ENCODE measurements at places on chromosomes 4 and X. TPM values are rescaled to one million over a fixed set of nuclear protein-coding genes. Genes with fewer than 3 reads are reported as not detected.
A peak's percentile ranks its signal among the peaks of the same experiment; 100 is the strongest.

DNA sequence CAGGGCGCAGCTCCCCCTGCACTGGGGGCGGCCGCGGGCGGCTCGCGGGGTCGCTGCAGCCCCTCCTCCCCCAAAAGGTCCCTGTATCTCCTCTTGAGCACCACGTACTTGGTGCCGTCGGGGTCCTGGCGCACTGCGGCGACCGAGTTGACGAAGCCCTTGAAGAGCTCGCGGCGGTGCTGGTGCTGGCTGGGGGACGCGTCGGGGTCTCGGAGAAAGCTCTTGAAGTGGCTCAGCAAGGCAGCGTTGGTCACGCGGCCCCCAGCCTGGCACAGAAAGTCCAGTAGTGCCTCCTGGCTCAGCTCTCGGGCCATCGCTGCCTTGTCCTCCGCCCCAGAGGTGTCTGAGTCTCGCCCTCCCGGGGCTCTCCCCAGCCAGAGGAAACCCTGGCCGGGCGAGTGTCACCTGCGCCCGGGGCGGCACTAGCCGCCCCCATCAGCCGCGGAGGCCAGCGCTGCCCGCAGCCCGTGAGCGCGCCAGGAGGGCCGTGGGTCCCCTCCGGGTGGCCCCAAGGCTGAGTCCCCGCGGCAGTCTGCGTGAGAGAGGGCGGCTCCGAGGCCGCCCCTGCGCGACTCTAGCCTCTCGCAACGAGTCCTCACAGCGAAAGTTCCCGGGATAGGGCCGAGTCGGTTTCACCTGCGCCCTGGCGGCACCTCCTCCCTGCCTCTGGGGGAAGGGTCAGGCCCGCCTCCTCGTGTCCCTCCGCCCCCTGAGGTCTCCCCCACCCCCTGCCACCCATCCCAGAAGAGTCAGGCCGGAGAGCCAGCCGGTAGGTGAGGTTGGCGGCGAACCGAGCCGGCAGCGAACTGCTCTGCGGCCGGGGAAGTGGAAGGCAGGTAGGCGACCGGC lies at the start of gene SOWAHB:
SOWAHB (minus strand) TSS at position 609 of the 849 bp plus-strand sequence; CDS start at position 314, 295 bp downstream.
- DNase-seq, result no peak

- no peak for DNase-seq
Observed at GRCh38 chrX:49762175-49762720, 66.5 kb upstream of the PAGE1 start.

Gene CXCL6
- 0.16 TPM for total RNA-seq

DNA sequence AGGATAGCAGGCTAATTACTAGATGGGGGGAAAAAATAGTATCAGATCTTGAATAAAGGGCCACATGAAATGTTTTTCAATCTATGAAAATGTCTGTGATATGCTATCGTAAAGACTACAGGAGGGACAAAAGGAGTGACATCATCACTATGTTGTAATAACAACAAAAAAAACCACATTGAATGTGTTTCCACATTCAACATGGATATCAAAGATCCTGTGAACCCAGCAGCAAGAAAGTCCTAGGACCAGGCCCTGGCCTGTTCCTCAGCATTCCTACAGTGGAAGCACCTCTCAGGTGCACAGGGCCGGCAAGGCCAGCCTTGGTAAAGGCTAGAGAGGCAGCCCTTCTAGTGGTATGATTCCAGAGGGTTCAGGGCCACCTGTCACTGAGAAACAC lies 118.3 kb downstream of the RELL1 start:
- no peak for DNase-seq

Gene TMEM144
- total RNA-seq, result 0.89 TPM

- DNase-seq, result no peak
Observed at GRCh38 chrX:104254442-104255115, at the start of gene ESX1. Gene ESX1 (minus strand): TSS chrX:104254933. CDS start chrX:104254849, 84 bp downstream.

- no peak for DNase-seq
Observed at GRCh38 chr4:122643257-122643656, 22.4 kb upstream of the IL21 start.

Gene GLRA2
- not detected for total RNA-seq

- DNase-seq, result no peak
Observed at GRCh38 chr4:147704846-147705245, 20.9 kb upstream of the PRMT9 start.

- DNase-seq, result no peak
Observed at GRCh38 chrX:97790850-97791249, 907.1 kb downstream of the RPA4 start.

- no peak for DNase-seq
Observed at GRCh38 chrX:19912-20571, 261.1 kb upstream of the PLCXD1 start.

- DNase-seq, result peak; percentile 62
Observed at GRCh38 chrX:107747596-107748161, 27.9 kb downstream of the TSC22D3 start.

DNA sequence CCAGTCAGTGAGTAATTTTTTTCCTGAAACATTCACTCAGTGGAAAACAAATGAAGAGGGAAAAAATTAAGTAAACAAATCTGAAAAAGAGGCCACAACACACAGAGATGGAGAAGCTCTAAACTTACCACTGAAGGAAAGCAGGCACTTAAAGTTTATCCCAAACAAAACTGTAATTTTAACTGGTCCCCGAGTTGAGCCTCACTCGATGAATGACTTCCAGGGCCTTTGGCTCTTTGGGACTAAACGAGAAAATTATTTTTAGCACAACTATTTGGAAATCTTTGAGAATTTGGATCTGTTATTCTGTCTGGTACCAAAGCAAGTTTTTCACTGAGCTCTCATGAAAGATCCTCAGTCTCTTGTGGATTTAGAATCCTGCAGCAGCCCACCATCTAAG lies at the start of gene C1QTNF7:
C1QTNF7 (plus strand) TSS at position 333 of the 400 bp plus-strand sequence. CDS start 7,711 bp downstream, outside the sequence.
- DNase-seq, result no peak

- DNase-seq, result peak; percentile 30
Observed at GRCh38 chrX:86171366-86171765, 23.1 kb downstream of the DACH2 start.

- DNase-seq, result no peak
Observed at GRCh38 chr4:190017357-190018200, 9.5 kb downstream of the FRG2 start.

DNA sequence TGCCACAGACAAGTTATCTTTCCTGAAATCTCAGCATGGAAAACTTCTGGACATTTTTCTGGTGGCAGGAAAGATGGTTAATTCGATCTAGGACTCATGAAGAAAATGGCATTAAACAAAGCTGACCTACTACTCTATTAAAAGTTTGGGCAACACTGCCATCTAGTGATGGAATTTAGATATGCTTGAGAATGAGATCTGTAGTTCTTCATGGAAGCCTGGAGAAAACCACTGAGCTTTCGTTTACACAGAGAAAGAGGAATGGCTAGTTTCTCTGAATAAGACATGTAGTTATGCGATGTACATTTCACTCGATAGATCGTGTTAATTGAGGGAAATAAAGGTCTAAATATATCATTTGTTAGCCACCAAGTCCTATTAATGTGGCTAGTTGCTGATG lies 51.7 kb upstream of the CHRDL1 start:
- peak; percentile 47 for DNase-seq

GRCh38 chr4:6405397-6405706 lies 67.1 kb downstream of the PPP2R2C start:
- no peak for DNase-seq

DNA sequence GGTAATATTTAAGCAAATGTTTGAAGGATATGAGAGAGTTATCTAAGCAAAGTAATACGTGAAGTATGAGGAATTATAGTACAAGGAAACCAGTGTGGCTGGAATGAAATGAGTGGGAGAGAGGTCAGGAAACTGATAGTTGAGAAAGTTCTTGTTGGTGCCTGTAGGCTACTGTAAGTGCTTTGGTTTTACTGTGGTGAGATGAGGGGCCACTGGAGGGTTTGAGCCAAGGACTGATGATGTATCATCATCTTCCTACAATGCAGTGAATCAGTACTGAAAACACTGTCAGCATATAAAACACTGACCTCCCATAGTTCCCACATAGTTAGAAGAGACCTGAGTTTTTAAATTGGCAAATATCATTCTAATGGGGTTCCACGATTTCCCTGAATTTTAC lies 367.5 kb upstream of the CTSO start:
- peak; percentile 84 for DNase-seq

Gene AREG
- total RNA-seq, result 0.42 TPM

- DNase-seq, result no peak
Observed at GRCh38 chr4:1403591-1404572, 2.4 kb downstream of the NKX1-1 start.

- DNase-seq, result peak; percentile 64
Observed at GRCh38 chr4:28211676-28212470, 1351.2 kb downstream of the STIM2 start.

Gene GRPR
- 0.24 TPM for total RNA-seq

- DNase-seq, result no peak
Observed at GRCh38 chr4:48369248-48369647, 27.9 kb downstream of the SLAIN2 start.

Gene HPRT1
- 51.5 TPM for total RNA-seq

DNA sequence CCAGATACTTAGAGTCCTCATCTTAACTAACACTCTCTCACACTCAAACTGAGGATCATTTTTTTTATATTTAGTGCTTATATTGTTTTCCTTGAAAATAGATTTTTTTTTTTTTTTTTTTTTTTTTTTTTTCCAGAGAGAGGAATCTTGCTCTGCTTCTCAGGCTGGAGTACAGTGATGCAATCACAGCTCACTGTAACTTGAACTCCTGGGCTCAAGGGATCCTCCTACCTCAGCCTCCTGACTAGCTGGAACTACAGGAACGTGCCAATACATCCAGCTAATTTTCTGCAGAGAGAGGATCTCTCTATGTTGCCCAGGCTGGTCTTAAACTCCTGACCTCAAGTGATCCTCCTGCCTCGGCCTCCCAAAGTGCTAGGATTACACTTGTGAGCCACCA lies 650.3 kb upstream of the ATOH1 start:
- no peak for DNase-seq

Gene SOD3
- 17.9 TPM for total RNA-seq

GRCh38 chrX:2650865-2651264 lies 40.2 kb upstream of the CD99 start:
- no peak for DNase-seq

- peak; percentile 45 for DNase-seq
Observed at GRCh38 chr4:24922416-24922815, 9.6 kb upstream of the CCDC149 start.

DNA sequence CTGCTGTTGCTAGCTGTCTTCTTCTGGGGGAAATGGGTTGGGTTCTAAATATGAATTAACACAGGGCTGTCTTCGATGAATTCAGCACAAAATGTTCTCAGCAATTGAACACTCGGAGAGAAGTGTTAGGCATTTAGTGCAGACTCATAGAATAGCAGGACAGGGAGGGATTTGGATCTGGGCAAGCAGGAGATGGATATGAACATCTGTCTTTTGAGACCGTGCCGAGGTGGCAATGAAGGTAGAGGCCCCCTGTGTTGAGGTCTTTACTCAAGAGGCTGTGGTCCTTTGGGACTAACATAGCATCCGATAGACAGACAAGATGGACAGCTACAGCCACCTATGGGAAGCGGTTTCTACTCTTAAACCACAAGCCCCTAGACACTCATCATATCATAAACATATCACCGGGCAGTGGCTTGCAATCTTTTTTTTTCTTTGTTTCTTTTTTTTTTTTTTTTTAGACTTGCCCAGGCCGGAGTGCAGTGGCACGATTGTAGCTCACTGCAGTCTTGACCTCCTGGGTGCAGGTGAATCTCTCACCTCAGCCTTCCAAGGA lies 6.7 kb downstream of the CD99 start:
- DNase-seq, result no peak

Gene SLC16A2
- total RNA-seq, result 45.2 TPM

- DNase-seq, result peak; percentile 32
Observed at GRCh38 chr4:33850371-33850902, 2393.9 kb downstream of the ARAP2 start.

- peak; percentile 0 for DNase-seq
Observed at GRCh38 chrX:52425775-52426174, 57.0 kb downstream of the XAGE2 start.

- no peak for DNase-seq
Observed at GRCh38 chrX:150406596-150406995, 43.5 kb downstream of the MAMLD1 start.

Data from HFFc6 (cell line).